ENCODE measurements at places on chromosomes 2 and 18.

DNA sequence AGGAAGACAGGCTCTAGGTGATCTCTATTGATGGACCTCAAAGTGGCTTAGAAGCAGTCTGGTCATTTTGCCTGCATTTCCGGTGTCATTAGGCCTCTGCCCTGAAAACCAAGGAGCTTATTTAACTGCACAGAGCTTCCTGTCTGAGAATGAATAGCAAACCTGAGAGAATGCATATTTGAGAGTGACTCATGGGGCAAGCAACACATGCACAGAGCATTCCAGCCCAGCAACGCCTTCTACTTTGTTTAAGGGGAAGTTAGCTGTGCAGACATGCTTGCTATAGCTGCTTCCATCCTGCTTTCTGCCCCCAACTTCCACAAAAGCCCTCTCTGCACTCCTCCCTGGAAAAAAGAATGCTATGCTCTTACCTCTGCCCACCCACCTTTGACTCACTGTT lies 232.8 kb downstream of the GRB14 start:
- DNase-seq = no peak

- DNase-seq = no peak
These were observed 65.6 kb upstream of the RAB6C start for GRCh38 chr2:129913695-129914495.

DNA sequence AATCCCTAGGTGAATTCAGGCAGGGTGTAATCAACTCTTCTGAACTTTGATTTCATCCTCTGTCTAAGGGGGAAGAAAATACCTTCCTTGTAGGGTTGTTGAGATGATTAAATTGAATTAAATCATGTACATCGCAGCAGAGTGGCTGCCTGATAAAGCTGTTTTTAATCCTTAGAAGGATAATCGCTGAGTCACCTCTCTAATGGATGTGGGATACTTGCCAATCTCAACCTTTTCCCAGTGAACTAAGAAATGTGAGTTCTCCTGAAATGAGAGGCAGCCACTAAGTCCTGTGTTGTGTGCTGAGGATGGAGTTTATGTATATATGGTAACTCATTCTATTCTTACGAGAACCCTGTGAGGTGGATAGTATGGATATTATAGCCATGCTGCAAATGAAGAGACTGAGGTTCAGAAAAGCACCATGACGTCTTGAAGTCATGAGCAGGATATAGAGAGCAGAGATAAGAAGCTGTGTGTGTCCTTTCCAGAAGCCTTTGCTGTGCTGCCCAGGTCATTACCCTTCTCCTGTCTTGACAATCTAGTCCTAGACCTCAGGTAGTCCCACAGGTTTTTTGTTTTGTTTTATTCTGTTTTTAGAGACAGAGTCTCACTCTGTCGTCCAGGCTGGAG lies 93.3 kb downstream of the HNRNPLL start:
- no peak for DNase-seq

DNA sequence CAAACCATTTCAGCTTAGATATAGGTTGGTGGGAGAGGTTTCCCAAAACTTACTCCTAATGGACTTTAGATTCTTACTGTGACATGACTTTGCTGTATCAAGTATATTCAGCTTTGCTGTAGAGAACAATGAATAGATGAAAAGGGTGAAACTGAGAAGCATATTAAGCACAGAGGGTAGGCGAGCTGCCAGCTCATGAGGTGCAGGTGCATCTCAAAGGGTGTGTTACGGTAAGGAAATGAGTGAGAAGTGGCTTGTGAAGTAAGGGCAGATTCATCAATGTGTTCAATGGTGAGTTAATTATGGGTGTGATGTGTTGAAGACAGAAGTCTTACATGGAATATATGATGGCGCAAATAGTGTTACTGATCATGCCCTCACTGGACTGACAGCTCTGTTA lies 49.3 kb downstream of the CD8B2 start:
- DNase-seq = no peak

- DNase-seq = no peak
These were observed 93.8 kb downstream of the C2orf74 start for GRCh38 chr2:61255580-61256437.

- no peak for DNase-seq
These were observed 73.5 kb downstream of the SMC6 start for GRCh38 chr2:17680119-17680518.

- no peak for DNase-seq
These were observed 194.6 kb downstream of the GPD2 start for GRCh38 chr2:156630579-156631337.

GRCh38 chr2:55019526-55020258 lies 30.6 kb downstream of the RTN4 start:
- no peak for DNase-seq

- DNase-seq = no peak
These were observed 389.4 kb downstream of the TSN start for GRCh38 chr2:122144884-122145283.

GRCh38 chr2:222288590-222289277 lies 10.1 kb downstream of the PAX3 start:
- no peak for DNase-seq

DNA sequence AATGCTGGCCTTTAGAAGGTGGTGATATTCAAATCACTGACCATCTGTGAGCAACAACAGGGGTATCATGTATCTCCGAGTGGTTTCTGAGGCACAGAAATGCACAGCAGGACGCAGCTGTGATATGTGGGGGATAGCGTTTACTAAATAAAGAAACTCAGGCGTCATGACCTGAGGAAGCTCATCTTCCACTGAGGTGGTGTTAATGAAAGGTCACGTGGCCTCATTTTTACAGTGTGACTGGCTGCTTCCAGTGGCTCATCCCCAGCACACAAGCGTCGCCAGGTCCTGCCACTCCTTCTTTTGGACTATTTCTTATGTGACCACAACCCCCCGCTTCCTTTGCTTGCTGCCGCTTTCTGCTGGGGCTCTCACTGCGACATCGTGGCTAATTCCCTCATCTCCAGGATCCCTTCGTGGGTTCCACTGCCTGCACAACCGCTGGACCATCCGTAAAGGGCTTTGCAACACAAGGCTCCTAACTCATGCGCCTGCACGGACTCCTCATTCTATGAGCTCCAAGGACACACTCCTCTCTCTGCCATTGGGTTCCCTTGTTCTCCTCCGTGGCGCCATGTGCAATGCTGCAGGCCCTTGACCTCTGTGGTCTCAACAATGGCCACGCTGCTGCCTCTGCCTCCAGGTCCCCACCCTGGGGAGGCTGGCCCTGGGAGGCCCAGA lies 109.3 kb downstream of the MBP start:
- DNase-seq = no peak

DNA sequence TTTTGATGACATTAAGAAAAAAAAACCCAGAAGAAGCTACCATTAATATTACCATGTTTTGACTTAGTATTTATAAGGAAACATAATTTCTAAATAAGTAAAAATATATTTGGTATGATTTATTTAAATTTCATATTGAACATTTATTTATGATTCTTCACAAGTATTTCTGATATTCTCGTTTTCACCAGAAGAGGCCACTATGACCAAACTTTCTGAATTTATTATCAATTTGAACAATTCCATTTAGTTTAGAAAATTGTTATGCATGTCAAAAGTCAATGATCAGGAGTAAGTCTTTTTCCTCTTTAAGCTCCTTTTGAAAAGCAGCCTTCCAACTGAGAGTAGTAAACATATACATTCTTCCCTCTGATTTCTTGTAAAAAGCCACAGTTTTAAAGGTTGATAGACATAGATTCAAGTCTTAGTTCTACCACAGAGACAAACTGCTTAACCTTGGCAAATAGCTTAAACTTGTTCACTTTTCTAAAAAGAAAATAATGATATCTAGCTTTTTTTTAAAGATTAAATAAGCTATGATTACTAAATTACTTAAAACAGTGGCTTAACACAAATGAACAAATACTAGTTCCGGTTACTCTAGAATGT lies 329.9 kb downstream of the TRIB2 start:
- DNase-seq = no peak

- DNase-seq = no peak
These were observed 372.4 kb upstream of the ATP5MC3 start for GRCh38 chr2:175553910-175554309.

- DNase-seq = no peak
These were observed 22.4 kb downstream of the USP40 start for GRCh38 chr2:233544200-233544610.

DNA sequence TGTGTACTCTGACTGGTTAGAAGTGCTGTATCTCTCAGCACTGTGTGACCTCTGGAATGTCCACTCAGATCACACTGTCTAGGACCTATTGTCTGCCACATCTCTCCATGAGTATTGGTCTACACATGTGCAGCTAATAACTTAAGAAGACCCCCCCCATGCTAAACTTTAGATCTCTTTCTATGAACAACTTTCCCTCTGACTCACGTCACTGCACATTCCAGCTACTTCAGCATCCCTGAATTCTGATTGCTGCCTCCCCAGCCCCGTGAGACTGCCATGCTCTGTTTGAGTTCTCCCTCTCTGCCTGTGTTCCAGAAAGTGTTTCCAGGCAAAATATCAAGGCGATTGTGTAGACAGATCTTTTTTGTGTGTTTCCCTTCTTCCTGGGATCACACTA lies 41.8 kb downstream of the RAPGEF4 start:
- DNase-seq = no peak

DNA sequence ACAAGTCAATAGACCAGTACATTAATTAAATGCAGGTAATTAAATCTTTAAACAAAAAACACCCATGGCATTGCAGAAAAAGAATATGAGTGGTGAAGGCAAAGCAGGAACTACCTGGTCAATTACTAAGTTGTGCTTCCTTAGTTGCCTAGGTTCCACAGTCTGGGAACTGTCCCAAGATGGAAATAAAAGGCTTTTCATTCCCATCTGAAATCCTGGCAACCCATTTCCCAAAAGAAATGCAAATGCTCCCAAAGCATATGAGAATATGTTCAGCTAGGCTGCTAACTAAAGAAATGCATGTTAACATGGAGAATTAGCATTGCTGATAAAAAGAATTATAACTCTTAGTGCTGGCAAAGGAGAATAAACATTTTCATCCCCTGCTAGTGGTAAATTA lies 177.8 kb downstream of the TMEM163 start:
- no peak for DNase-seq

DNA sequence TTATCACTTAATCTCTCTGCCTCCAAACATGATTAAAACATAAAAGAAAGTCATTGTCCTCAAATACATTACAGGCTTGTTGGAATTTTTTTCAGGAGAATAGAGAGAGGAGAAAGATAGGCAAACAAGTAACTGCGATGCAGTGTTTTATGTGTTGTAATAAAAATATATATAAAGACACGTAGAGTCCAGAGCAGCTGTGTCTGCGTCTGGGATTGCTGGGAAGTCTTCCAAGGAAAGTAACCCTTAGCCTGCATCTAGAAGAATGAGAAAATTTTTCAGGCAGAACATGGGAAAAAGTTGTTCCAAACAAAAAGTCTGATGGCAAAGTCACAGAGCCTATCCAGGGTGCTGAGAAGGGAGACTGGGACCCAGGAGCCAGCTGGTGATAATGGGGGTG lies 91.8 kb upstream of the ST6GAL2 start:
- no peak for DNase-seq

- DNase-seq = no peak
These were observed 241.3 kb downstream of the PAX3 start for GRCh38 chr2:222057347-222058073.

- no peak for DNase-seq
These were observed 76.4 kb downstream of the BOD1L2 start for GRCh38 chr18:57223144-57223870.

- no peak for DNase-seq
These were observed 32.3 kb downstream of the EVA1A start for GRCh38 chr2:75528221-75528977.

DNA sequence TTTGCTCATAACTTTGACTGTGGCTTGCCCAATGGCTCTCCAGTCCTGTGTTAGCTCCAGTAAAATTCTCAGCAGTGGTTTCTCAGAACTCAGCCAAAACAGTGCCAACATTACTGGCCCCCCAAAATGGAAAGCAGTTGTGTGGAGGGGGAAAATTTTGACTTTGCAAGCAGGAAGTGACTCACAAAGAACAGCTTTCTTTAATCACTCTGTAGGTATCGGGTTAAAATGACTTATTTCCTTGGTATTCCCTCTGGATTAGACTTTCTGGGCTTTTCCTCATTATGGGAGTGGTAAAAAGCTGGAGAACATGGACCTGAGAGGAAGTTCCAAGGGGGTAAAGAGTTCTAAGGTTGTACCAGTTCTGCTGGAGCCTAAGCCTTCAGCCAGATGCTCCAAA lies 175.7 kb upstream of the RND3 start:
- DNase-seq = no peak

Measured in activated CD8-positive, alpha-beta memory T cell treated with anti-CD3 and anti-CD28 coated beads for 48 hours (primary cell).